MV-4-11 (cell line): ENCODE measurements at places on chromosomes 1 and 21.

DNA sequence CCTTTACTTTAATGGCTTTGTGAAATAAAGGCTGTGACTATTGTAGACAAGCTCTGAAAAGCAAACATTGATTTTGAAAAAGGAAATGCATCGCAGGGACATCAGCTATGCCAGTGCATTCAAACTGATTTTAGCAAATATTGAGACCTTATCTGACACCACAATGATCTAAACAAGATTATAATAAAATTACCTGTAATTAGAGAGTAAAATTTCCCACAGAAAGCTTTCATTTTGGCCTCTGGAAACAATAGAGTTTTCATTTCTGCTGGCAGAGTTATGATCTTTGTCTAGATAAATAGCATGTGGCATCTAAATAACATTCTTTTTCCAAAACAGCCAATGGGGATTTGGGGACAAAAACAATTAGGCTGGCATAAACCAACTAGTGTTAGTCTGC is 650.4 kb upstream of the PRMT6 start:
- no peak for DNase-seq

GRCh38 chr1:218669431-218669830 is 324.3 kb downstream of the TGFB2 start:
- no peak for DNase-seq

GRCh38 chr1:24873148-24873547 is 56.9 kb downstream of the RUNX3 start:
- DNase-seq: no peak

DNA sequence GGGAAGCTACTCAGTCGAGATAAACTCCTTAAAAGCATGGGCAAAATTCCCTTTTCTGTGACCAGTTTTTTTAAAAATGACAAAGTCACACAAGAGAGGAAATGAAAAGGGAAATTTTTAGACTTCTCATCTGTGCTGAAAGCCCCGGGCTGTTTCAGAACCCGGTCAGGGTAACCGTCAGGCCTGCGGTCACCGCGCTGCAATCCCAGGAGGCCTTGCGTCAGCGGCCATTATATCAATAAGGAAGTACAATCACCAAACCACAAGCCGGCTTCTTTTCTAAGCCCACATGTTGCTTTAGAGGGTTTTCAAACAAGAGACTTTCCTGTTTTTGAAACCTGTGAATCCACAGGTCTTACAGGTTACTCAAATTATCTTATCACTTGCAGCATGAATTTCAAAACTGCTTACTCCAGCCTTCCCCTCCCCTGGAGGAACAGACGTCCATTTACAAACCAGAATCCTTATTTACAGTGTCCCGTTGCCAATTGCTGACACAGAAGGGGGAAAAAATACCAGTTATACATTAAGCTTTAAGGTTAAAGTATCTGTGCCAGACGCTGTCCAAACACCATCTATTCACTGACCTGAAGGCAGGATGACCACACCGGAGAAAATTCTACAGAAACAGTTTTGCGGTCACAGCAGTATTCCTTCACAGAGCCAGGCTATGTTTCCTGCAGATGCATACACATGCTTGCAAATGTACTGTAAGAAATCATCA is 165.3 kb downstream of the TOMM20 start:
- DNase-seq: peak; percentile 100

GRCh38 chr1:209959623-209960022 is 21.6 kb downstream of the SYT14 start:
- no peak for DNase-seq

GRCh38 chr1:2108213-2108876 is 58.1 kb downstream of the PRKCZ start:
- DNase-seq: no peak

- peak; percentile 64 for DNase-seq
These were observed 36.2 kb upstream of the IPO9 start for GRCh38 chr1:201792534-201793305.

GRCh38 chr21:37364722-37365121 is 1.9 kb upstream of the DYRK1A start:
- no peak for DNase-seq

DNA sequence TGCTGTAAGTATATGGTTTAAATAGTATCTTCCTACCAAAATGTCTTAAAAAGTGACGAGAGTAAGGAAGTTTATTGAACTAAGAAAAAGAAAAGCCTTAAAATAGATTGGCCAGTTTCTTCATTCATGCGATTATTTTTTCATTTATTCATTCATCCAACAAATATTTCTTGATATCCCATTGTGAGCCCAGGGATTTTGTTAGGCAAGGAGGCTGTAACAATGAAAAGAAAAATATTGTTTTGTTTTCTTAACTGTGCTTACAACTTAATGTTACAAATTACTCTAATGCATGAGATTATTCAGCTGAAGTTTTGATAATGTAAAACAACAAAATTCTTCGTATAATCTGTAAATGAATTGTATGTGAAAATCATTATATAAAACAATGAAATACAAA is 882.0 kb downstream of the LTN1 start:
- DNase-seq: no peak

DNA sequence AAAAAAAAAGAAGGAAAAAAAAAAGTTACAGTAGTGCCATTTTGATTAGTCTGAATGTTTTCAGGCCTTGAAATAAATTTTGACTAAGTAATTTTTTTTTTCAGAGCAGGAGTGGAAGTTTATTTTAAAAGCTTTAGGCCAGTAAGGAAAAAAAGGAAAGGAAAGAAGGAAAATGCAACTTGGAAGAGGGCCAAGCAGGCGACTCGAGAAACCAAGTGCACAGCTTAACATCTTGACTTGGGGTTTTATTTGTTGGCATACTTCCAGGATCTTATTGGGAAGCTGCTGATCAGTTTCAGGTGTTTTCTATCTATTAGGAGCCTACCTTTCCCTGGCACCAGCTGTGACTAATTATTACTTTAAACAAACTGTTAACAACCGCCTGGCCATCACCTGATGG is 41.7 kb downstream of the ATF3 start:
- DNase-seq: no peak

- DNase-seq: no peak
These were observed 169.3 kb downstream of the PRDM2 start for GRCh38 chr1:13869172-13869797.

DNA sequence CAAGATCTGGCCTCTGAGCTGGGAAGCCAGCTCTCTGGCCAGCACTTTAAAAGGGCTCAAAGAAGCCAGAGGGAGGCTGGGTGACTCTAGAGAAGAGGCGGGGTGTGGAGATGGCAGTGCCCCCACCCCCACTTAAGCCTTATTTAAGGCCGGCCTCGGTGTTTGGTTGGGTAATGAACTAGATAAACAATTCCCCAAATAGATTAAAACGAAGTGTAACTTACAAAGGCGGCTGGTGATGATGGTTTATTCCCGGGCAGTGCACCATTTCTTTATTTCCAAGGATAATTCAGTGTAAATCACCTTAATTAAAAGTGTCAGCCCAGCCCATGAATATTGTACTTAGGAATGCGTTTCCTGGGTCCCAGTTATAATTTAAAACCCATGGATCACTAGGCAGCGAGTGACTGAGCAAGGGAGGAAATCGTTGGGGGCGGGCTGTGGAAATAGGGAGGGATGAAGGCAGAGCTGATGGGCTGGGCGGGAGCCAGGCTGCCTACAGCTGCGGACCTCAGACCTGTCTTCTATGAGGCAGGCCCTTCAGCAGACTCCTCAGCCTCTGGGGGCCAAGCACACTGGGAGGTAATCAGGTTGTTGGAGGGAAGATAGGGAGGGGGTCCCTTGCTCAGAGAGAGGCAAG is 54.9 kb downstream of the TMEM53 start:
- no peak for DNase-seq

DNA sequence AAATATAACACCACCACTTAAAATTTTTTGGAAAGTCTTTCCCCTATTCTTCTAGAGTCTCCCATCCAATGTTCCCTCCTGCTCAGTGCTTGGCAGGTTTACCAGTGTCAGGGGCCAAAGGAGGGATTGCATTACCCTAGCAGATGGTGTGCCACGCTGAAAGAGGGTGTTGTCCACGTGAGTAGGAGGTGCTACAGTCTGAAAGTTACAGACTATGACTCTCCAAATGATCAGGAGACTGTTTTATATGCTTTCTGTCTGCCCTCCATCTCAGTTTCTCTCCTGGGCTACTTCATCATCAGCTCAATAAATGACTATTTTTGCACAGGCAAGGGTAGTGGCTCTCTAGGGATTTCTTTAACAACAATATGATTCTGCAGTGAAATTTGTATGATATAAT is 31.3 kb upstream of the ANGPTL7 start:
- no peak for DNase-seq

GRCh38 chr1:173056365-173056764 is 5.6 kb upstream of the TNFSF18 start:
- DNase-seq: no peak

GRCh38 chr1:220877377-220878095 is 1.7 kb upstream of the HLX start:
- peak; percentile 64 for DNase-seq

- peak; percentile 59 for DNase-seq
These were observed 361.5 kb upstream of the ZP4 start for GRCh38 chr1:238252033-238252802.
